PC-9 (cell line): ENCODE measurements at places on chromosomes 7 and 10. TPM values are rescaled to one million over a fixed set of nuclear protein-coding genes. Genes with fewer than 3 reads are reported as not detected.

Gene TEX36
- total RNA-seq = 1.1 and 1.2 TPM in 2 replicates

Gene CPED1
- total RNA-seq = 1.2 and 2.4 TPM in 2 replicates

Gene TRAPPC14
- 20.5 and 23.4 TPM in 2 replicates for total RNA-seq

Gene BTBD16
- total RNA-seq = 0.28 and 0.37 TPM in 2 replicates

Gene SORCS3
- total RNA-seq = not detected in 2 replicates

DNA sequence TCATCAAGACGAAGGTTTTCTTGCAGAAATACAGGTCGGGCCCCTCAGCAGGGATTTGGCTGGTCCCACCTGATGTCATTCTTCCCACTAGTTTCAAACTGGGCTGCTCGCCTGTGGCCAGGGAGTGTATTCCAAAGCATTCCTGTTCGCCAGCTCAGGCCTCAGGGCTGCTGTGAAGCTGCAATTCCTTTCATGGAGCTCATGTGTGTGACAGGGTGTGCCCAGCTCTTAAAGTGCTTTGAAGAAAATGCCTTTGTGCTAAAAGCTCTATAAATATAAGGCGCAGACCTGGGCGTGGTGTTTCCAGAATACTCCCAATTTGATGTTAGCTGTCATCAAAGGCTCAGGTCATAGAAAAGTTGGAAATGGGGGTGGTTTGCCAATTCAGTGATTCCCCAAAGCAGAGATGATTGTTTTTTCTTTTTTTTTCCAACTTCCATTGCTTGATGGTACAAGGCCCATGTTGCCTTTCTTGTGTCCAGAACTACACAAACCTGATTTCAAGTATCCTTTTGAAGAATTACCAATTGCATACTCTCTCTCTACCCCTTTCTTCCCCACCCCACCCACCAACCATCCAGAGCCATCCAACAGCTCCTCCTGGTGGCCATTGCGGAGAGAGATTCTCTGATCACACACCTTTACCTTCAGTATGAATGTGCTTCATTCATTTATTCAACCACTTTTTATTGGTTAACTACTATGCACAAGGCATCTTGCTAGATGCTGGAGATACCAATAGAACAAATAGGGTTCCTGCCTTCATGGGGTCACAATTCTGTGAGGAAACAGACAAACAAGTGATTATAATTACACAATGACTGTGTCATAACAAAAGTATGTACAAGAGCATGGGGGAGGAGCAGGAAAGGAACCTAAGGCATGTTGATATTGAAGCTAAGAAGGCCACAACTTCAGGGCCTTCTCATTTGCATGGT is 297.3 kb upstream of the LYZL1 start:
- peak; percentile 42 for DNase-seq

- DNase-seq = no peak
These were observed 32.2 kb downstream of the SPOCK2 start for GRCh38 chr10:72056113-72056512.

DNA sequence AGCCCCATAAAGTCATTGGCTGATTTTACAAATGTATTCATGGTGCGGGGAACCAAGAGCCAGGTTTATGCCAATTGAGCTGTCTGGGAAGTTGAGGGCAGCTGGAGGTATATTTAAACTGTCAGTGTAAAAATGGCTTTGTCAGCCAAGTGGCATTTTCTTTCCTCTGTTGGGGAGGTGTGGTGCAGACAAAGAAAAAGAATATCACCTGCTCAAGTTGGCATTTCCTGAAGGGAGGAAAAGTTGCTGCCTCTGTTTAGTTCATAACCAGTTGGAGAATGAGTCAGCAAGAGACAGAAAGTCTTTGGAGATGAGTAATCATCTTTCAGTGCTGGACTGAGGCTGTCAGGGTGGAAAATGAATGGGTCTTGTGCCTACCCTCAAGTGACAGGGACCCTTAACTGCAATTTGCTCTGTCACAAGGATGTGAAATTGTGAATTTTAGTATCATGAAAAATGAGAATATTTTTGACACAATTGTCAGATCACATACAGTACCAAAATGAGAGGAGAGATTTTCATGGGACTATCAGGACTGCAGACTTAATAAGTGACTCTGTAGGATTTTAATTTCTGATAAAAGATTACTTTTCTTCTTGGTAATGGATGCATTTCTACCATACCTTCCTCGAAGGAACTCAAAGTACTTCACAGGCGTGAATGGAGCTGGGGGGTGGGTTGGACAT is 137.3 kb downstream of the ANLN start:
- peak; percentile 59 for DNase-seq

DNA sequence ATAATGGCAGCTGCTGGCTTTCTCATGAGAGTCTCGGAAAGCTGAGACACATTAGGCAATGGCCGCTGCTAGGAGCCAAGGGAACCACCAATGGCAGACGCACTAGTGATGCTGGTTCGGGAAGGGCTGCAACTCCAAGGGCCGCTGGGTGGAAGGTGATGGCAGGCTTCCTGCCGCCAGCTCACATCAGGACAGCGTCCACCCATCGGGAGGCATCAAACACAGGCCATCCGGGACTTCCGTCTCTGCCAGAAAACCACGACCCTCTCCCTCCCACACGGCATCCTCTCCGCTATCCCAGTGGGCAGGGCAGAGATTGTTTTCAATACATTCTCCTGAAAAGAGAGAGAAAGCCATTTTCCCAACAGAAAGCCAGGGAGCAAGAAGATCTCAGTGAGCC is 27.5 kb upstream of the EGFR start:
- DNase-seq = no peak

DNA sequence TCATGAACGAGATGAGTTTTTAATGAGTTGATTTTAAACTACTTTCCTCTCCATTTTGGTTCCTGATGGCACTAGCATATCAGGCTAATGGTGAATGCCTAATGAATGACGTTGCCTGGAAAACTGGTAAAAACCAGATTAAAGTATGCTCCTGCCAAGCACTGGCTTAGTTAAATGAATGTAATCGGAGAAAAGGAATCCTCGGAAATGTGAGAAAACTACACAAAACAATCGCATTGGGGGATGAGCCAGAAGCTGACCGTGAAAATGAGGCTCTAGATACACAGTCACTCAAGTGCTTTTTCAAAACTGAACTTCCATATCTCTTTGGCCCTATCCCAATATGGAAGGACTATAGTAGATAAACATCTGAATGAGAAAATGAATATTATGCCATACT is 153.8 kb upstream of the COL1A2 start:
- DNase-seq = no peak

DNA sequence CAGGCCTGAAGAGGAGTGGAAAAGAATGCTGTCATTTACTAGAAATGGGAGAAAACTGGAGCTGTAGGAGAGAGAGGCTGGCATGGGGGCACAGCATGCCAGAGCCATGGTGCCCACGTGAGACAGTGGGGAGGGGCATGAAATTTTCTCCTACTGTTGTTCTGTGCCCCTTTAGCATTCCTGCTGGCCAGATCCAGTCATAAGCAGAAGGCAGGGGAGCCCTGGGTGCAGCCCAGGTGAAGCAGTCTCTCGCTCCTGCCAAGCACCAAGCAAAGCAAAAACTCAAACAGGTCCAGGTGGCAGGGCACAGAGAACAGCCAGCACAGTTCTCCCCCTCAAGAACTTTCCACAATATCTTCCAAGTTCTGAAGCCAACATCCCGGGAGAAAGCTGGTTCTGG is 383.2 kb downstream of the TCERG1L start:
- no peak for DNase-seq

DNA sequence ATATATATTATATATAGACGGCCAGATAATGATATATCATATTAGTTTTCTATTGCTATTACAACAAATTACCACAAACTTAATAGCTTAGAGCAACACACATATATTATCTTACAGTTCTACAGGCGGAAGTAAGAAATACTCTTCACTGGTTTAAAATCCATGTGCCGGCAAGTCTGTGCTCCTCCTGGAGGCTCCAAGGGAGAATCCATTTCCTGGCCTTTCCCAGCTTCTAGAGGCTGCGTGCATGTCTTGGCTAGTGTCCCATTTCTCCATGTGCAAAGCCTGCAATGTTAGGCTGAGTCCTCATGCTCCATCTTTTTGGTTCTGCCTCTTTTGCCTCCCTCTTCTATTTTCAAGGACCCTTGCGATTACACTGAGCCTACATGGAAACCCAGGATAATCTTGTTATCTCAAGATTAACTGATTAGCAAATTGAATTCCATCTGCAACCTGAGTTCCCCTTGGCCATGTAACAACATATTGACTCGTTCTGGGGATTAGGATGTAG is 23.9 kb upstream of the PNLIPRP3 start:
- DNase-seq = no peak

DNA sequence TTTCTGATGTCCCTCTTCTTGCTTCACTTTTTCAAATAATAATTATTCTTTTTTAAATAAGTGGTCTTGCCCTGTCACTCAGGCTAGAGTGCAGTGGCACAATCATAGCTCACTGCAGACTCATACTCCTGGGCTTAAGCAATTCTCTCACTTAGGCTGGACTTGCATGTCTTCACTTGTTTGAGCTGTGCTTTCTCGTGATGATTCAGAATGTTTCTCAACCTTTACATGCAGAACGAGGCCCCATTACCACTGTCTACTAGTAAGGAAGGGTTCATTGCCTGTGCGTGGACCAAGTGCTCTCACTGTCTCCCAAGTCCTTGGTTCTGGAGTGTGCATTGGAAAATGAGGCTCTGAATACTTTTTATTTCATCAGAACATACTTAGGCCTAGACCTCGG is 468.6 kb upstream of the COBL start:
- DNase-seq = no peak
